ENCODE measurements at places on chromosomes 5 and 9.
A peak's percentile ranks its signal among the peaks of the same experiment; 100 is the strongest.

DNA sequence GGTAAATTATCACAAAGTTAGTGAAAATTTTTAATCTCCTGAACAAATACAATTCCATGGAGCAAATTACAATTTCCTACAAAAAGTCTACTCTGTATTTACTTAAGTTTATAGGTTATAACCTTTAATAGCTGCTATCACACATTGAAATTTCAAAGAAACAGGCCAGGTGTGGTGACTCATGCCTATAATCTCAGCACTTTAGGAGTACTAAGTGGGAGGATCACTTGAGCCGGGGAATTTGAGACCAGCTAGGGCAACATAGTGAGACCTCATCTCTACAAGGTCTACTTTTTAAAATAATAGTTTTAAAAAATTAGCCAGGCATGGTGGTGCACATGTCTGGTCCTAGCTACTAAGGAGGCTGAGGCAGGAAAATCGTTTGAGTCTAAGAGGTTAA lies 50.3 kb downstream of the HINT1 start:
- DNase-seq: no peak

DNA sequence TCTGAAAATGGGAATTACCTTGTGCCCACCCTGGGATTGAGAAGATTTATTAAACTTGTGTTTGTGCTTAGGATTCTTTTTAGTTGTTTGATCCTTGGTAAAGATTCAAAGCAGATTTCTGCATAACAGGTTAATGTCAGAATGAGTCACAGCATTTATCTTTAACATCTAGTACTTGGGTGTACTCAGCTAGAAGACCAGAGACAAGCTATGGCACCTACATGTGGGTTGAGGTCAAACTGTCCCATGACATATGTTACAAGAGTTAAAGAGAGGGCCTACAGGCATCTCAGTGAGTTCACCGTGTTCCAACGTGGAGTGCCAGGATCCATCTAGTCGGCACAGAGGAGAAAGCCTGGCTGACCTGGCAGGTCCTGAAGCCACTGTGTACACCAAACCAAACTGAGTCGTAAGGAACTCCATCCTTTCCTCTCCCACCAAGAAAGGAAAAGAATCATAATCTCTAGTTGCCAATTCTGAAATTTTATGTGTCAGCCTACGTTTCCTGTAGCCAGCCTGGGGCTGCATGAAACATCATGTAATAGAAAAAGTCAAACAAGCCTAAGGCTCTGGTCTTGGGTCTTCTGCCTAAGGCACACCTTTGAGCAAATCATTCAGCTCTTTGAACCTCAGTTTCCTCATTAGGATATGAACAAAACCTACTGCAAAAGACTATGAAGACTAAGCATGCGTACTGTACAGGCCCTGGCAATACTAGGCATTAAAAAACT lies 73.7 kb downstream of the RCL1 start:
- DNase-seq: no peak

GRCh38 chr5:142872795-142873194 lies 102.6 kb downstream of the ARHGAP26 start:
- no peak for DNase-seq

GRCh38 chr5:82355496-82355895 lies 77.3 kb upstream of the RPS23 start:
- no peak for DNase-seq

DNA sequence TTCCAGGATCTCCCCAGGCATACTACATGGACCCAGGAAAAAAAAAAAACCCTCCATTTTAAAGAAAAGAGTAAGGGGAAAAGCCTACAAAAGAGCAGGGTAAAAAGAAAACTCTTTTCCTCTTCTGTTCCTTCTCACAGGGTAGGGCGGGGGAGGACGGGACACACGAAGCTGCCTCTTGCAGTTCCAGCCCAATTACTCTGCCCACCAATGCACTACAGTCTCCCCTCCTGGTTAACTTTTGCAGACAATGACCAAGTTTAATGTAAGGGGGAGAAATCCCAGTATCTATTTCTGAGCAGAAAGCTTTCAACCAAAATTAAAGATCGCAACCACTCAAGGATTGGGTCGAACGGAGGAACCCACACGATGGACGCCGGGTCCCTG lies 1.3 kb downstream of the BRD3 start:
- no peak for DNase-seq

DNA sequence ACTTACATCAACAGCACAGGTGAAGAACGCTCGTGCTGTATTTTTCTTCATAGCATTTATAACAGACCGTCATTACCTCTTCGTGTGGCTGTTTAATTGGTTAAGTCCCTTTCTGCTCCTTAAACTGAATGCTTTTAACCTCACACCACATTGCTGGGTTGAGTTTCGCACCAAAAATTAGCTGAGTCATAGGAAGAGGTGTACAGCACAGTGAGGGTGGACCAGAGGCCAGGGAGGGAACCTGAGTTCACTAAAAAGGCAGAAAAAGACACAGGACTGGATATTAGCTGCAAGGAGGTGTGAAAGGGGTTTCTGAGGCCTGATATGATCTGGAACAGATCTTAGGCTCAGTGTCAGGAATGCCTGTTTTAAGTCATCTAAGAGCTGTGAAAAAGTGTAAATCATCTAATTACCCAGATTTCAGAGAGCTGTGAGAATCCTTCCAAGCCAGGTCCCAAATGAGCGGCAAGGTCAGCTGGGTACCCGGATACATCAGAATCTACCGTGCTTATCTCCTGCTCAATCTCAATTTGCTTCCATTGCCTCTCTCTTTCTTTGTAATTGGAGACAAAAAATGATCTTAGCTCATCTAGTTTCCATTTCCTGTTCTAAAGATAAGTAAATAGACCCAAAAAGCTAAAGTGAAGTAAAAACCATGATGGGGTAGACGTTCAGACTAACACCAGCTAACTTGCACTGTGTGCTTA lies 7.1 kb upstream of the CFAP90 start:
- DNase-seq: no peak

- peak; percentile 85 for DNase-seq
These were observed at the start of gene ZNF354B for GRCh38 chr5:178859625-178860521. ZNF354B (plus strand) TSS chr5:178859953; CDS start chr5:178861048, 1,095 bp downstream.

DNA sequence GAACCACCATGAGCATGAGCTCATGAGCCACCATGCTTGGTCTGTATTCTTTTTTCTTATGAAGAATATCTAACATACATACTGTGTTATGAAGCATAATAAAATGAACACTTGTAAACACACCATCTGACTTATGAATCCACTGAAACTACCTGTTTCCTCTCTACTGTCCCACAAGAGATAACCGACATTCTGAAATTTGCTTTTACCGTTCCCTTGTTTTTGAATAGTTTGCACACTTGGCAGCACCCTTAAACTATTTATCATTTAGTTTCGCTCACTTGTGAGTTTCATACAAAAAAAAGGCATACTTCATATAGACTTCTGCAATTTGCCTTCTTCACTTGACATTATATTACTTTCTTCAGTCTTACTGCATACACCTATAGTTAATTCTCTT lies 8.9 kb downstream of the LARS1 start:
- DNase-seq: no peak

DNA sequence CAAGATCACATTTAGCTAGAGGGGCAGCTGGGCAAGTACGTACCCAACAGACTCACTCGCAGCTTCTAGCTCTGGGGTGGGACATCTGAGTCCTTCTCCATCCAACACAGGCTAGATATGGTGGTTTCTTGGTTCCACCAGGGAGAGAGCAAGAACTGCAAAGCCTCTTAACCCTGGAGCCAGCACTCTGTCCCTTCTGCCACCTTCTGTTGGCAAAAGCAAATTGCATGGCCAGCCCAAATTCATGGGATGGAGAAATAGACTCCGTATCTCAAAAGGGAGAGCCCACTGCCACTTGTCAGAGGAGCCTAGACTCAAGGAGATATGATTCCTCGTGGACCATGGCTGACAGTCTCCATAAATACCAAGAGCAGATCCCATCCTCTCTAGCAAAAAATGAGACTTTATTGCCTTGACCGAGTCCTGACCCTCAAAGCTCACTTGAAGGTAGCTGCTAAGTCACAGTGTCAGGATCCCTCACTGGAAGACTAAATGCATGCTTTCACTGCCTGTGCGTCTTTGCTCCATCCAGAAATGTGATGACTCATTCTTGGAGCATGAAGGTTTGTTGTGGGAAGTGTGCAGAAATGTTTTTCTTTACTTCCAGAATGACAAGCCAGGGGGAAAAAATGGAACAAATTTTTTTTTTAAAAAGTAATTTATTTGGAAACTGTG lies 28.8 kb upstream of the ROR2 start:
- DNase-seq: peak; percentile 21

- no peak for DNase-seq
These were observed 1701.8 kb downstream of the EFNA5 start for GRCh38 chr5:105968981-105969380.

DNA sequence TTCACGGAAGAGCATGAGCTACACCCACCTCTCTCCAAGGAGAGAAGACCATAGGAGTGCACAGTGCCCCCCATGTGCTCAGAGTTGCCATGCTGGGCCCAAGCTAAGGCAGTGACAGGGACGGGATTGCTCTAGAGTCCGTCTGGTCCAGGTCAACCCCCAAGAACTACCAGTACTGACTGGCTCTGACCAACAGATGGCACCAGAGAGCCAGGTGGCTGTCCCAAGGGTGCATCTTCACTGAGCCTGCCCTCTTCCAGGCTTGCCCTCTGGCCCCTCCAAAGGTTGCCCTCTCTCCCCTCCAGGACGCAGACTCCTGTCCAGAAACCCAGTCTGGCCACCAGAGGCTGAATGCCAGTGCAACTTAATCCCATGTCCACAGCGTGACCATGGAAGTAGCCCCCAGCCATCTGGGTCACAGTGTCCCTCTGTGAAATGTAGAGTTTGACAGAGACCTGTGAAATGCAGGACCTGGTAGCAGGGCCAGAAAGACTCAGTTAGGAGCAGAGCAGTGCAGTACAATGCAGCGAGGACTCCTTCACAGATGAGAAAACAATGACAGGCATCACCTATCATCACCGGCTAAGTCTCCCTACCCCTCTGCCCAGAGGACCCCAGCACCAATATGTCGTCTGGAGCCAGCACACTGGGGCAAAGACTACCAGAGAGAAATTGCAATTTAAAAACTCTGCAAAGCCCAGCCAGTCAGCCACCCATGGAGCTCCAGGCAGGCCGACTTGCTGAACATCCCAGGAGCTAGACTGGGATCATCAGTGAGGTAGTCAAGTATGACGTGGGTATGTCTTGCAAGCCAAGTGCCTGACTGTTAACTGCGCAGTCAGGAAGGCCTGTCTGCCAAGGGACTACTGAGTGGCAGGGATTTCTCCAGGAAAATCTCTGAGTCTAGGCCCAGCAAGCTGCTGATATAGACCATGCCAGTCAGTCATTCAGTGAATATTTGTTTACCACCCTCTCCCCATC lies 7.7 kb upstream of the SKP1 start:
- peak; percentile 55 for DNase-seq

DNA sequence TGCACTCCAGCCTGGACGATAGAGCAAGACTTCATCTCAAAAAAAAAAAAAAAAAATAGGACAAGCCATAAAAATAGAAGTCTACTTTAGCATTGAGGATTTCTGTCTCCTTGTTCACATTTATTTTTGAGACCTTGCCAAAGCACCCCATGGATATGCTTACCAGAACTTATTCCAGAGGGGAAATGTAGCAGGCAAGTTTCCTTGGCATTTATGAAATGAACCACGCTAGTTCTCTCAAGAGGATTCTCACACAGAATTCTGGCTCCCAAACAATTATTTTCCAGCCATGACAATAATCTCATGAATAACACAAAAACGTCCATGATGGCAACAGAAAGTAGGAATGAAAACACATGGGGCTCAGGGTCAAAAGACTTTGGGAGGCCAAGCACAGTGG lies 23.4 kb upstream of the GPX8 start:
- no peak for DNase-seq

GRCh38 chr9:86279839-86280238 lies 2.5 kb downstream of the ISCA1 start:
- DNase-seq: no peak

DNA sequence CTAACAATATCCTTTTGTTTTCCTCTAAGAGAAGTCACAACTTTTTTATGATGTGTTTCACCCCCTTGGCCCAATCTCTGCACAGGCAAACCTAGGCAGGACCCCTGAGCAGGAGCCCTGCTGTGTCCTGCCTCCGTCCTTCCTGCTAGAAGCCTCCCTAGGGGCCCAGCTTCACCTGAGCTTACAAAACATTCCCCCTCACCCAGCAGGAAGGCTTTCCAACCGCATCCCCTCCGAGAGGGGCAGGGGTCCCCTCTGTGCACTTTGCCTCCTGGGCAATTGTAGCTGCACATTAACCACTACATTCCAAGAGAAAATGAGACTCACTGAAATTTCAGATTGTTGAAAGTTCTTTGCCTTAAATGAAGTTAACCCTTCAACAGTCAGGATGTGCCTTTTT lies 176.2 kb downstream of the IRX2 start:
- DNase-seq: no peak

GRCh38 chr5:63931836-63932235 lies 30.4 kb downstream of the HTR1A start:
- DNase-seq: no peak

DNA sequence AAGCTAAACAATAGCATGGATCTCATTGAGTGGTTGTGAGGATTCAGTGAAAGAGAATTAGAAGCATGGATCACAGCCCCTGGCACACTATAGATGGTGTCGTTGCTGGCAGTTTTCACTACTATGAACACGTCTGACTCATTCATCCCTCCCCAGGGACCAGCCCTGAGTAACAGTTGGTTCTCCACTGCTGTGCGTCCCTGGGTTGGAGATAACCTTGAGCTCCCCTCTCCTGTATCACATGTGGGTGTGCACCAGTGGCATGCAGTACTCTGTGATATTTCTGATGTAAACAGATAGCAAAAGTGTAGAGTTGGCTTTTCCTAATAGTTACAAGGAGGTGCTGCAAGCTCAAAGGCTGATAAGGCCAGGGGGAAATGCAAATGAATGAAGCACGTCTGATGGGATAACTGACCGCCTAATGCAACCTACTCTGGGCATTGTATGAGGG lies 8.8 kb upstream of the LCP2 start:
- DNase-seq: peak; percentile 75

DNA sequence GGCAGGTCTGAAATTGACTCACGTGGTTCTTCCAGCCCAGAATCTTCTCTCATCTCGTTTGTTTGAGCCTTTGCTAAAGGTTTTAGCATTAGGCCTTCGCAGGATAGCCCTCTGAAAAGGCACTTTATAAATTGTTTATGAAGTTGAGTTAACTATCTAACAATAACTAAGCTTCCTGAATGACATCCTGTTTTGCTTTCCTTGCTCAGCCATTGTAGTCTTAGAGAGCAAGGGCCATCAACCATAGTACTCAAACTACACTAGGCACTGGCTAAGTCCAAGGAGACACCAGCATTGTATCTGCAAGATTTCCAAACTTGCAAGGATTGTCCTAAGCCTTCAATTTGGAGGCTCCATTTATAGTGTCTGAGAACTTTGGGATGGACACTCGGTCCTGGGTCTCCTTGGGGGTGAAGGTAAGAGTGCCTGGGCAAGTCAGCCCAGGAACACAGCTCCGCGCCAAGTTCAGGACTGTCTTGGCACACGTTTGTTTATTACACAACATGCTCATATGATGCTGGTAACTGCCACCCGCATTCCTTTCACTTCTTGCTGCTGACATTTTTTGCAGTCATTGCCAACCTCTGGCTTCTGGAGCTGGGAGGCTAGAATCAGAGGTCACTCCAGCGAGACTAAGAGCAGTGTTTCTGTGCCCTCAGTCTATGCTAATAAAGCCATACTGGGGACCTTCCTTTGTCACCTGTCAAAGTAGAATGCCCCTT lies 151.1 kb downstream of the ESM1 start:
- DNase-seq: no peak
